ENCODE measurements at places on chromosomes 11 and 22. TPM values are rescaled to one million over a fixed set of nuclear protein-coding genes. Genes with fewer than 3 reads are reported as not detected.

Gene CHRNA10
- total RNA-seq = 0.91 TPM

DNA sequence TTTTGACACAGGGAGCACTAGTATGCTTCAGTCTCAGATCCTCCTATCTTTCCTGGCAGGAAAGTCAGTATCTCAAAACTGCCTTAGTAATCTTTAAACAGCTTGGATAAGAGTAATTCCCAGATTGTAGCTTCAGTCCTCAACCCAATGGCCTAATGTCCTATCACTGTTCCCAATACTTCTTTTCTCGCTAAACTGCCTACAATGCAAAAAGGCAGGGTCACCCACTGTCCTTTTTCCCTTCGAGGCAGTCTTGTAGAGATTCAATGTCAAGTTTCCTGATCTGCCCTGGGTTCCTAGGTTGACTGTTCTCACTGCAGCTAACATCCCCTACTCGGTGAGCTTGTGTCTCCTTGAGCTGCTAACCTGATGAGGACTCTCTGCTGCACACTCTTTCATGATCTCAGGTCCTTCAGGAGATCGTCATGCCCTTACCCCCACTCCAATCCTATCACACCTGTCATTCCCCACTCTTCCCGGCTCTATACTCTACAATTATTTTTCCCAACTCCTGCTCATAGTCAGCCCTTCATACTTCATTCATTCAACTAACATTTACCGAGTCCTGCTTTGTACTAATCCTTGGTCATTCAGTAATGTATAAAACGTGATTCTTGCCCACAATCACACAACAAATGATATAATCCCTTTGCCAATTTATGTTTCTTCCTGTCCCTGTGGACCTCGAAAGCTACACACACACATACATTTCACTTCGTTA lies 904 bp downstream of the C2CD3 start:
- no peak for DNase-seq
- H3K36me3 ChIP-seq = no peaks in the 10 kb centered on the region
- no peak overlapping the region for H3K27ac ChIP-seq
- H3K27me3 ChIP-seq = no peaks in the 10 kb centered on the region

- no peak overlapping the region for H3K4me3 ChIP-seq
- no peak for DNase-seq
- no peaks in the 10 kb centered on the region for H3K4me1 ChIP-seq
Measured at GRCh38 chr11:103668859-103669258, 367.6 kb upstream of the DDI1 start.

DNA sequence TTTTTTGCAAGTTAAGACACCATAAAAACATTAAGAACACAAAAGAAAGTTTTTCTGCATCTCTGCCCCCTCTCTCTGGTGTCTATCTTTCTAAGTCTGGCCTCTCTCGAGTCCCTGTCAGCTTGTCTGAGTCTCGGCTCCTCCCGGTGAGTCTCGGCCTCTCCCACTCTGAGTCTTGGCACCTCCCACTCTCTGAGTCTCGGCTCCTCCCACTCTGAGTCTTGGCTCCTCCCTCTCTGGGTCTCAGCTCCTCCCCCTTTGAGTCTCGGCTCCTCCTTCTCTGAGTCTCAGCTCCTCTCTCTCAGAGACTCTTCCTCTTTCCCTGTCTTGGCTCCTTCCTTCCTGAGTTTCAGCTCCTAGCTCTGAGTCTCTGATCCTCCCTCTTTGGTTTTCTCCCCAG lies 72.5 kb upstream of the AMPD3 start:
- H3K4me3 ChIP-seq = no peak overlapping the region
- H3K4me1 ChIP-seq = no peaks in the 10 kb centered on the region
- H3K36me3 ChIP-seq = no peaks in the 10 kb centered on the region

- peak overlapping the region; percentile 96 for H3K4me3 ChIP-seq
- H3K27me3 ChIP-seq = peaks cover 4% of the 10 kb centered on the region
Measured at GRCh38 chr11:14500181-14500651, 605 bp upstream of the COPB1 start.

- peaks cover 5% of the 10 kb centered on the region for H3K36me3 ChIP-seq
- no peak overlapping the region for H3K4me3 ChIP-seq
- peaks cover 16% of the 10 kb centered on the region for H3K4me1 ChIP-seq
- DNase-seq = no peak
Measured at GRCh38 chr11:33669598-33670249, 30.9 kb downstream of the C11orf91 start.

Data from glutamatergic neuron (in vitro differentiated cells).